ENCODE measurements at places on chromosomes 6 and 20.

- DNase-seq, result peak; percentile 30
Measured at GRCh38 chr20:61295682-61296628, 43.9 kb downstream of the CDH4 start.

GRCh38 chr6:12163149-12163548, 127.0 kb upstream of the EDN1 start:
- DNase-seq, result no peak

DNA sequence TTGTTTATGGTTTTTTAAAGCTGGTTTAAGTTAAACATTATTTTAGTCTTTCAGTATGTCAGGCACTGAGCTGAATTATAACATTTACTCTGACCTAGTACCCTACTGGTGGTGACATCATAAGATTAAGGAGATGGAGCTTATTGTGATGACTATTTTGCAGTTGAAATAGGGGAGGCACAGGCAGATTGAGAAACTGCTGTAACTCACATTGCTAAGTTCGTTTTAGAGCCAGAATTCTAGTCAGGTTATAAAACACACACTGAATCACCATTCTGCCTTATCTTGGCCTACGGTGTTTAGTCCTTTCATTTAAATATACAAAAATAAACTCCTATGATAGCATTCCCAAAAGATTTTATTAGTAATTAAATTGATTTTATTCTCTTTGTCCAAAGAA, 584.1 kb downstream of the TFAP2A start:
- no peak for DNase-seq

DNA sequence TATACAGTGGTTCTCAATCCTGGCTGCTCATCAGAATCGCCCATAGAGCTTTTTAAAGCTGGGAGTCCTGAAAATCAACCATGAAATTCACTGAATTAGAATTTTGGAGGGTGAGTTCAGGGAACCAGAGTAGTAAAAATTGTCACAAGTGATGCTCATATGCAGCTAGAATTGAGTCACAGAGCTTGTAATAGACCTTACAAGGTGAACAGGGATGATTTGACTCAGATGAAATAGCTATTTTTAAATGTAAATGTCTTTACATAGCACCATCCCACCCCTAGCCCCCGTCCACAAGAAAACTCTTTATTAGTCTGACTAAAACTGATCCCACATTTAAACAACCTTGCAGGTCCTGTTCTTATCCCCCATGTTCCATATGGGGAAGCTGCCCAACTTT, 531.7 kb downstream of the LMBRD1 start:
- no peak for DNase-seq

DNA sequence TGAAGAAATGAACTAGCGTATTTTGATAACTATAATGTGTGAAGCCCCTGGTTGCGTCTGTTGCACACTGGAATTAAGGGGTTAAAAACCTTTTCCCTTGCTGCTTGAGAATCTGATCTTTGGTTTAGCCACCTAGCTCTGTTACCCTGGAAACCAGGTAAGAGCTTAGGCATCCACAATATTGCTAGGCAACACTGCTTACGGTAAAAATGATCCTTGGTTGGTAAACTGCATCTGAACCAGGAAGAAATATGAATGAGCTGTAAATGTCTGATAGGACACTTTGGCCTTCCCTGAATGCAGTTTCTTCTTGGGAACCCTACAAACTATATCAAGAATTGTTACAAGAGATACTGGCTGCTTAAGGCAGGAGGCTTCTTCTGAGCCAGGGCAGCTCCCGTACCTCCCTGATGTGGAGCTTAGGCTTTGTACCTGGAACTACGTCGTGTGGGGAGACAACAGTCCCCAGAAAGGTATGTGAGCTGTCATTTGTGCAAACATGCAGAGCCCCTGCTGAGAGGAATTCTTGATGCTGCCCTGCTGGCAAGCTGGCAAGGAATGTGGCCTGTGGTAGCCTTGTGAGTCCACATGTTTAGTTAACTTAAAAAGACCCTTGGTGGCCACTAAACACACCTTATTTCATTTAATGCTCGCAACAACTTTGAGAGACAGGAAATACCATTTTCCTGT, 18.4 kb downstream of the UBE3D start:
- no peak for DNase-seq

- no peak for DNase-seq
Measured at GRCh38 chr6:7134999-7135745, 27.4 kb downstream of the RREB1 start.

DNA sequence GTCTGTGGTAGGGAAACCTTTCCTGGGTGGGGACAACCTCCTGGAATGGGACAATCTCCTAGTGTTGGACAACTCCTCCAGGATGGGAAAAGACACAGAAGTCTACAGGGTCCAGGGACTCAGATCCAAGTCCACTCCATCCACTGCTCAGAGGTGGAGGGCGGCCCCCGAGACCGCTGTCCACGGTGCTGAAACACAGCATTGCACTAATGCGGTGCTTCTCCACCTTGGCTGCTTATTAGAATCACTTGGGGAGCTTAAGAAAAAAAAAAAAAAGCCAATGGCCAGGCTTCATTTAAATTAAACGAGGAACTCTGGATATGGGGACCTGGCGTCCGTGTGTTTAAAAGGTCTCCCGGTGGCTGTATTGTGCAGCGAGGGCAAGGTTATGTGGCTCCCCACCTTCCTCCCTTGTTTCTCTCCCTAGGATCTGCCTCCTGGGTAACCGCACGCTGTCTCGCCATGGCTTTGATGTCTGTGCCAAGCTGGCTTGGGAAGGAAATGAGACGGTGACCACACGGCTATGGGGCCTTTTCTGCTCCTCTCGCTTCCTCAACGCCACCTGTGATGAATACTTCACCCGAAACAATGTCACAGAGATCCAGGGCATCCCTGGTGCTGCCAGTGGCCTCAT, 12.0 kb downstream of the SLC12A5 start:
- DNase-seq, result peak; percentile 34

DNA sequence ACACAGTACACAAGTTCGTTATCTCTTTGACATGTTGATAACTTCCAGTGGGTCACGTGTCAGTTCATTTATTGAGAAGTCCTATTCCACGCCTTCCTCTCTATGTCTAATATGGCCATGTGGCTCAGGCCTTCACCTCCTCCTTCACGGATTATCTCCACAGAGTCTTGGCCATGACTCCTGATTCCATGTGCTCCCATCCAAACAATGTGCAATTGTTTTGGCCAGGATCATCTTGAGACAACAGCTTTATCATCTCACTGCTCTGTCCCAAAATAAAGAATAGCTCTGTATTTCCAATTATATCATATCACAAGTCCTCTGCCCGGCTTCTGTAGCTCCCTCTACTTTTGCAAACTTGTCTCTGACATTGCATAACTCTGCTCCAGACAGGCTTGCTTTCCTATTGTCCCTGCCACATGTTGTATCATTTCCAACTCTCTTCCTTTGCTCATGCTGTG, 11.1 kb upstream of the TXNDC5 start:
- DNase-seq, result no peak

DNA sequence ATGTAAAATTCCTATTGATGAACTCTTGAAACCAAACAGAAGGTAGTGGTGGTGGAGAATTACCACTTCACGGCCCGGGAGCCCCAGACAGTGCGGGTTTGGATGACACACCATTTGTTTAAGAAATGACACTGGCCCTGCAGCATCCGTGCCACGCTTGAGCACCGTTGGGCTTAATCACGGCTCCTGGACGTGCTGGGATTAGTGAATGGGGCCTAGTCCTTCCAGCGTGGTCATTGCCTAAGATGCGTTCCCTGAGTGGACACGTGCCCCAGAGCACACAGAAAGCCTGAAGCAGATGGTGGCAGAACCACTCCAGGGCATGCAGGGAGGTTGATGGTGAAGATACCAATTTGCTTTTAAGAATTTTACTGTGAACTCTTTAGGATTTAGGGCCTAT, 14.5 kb downstream of the STX16 start:
- DNase-seq, result no peak

DNA sequence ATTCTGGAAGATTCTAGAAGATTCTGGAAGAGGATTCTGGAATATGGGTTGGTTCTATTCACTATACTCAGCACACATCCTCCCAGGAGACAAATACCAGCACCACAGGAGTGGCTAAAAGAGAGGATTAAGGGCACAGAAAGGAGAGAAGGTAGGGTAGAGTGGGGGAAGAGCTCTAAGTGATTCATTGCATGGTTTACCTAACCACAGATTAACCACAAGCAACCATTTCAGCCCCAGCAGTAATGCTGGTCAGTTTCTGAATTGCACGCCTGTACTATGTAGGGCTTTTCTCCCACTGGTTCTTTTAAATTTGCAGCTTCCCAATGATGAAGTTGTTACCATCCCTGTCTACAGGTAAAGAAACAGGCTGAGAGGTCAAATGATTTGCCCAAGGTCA, 192.7 kb upstream of the PMEPA1 start:
- peak; percentile 85 for DNase-seq

DNA sequence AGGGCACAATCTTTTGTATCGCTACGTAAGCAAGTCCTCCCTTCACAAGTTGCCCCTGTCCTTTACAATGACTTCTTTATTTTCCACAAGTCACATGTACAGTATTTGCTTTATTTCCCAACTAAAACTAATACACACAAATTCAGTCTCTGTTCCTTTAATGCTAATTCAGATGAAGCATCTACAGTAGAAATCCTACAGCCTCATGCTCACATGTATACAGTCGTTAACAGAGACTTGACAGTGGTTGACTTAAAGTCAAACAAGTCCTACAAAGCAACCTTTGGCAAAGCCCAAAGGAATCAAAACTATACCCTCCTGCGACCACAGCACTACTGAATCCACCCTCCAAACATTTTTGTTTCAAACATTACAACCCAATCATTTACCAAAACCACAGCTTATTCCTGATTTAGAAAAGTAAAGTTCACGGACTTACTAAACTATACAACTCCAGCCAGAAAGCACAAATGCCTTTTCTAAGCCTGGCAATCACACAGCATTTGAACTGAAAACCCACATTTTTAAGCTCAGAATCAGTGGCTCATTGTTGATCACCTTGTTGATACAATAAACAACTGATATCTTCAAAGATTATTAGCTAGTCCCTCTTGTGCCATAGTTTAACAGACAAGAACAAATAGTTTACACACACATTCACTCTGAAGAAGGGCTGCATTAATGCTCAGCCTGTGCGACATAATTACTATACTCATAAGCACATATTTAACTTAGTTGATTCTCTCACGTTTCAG, 70.9 kb upstream of the NHSL1 start:
- DNase-seq, result no peak

DNA sequence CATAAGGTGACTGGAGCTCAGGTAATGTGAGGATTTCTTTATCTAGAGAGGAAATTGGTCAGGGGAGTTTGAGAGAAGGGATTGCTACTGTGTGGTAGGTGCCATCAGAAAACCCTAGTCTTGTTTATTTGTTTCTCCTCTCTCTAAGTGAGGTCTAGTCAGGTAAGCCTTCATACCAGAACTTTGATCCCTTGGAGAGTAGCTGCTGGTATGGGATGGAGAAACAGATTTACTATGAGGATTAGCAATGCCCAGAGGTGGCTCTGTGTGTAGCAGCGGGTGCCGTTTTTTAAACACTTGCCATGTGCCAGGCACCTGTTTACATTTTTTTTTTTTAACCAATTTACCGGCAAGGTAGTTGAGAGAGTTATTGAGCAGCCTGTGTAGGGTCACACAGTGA, 19.5 kb downstream of the CMTR1 start:
- no peak for DNase-seq

DNA sequence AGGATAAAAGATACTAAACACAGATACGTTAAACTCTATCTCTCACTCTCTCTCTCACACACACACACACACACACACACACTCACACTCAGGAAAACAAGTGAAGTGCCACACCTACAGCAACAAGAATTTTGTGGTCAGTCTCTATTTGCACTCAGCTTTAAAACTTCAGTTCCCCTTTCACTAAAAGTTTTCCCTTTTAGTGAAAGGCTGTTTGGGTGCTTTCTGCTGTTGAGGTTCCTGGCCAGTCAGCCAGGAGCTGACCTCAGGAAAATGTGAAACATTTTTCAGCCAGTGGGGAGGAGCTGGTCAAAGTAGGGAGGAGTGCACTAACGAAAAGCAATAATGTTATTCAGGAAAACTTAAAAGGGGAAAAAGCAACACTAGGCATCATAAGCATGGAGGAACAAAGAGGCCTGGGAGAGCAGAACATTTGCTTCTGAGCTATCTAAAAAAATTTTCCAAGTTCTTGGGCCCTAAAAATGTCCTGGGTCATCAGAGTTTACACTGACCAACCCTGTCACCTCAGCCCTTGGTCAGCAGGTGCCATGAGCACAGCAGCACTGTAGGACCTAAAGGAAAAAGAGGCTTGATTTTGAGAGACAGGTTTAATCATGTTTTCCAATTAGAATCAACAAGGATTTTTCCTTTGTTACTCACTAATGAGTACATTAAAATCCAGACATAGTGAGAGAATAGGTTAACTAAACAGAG, 30.7 kb upstream of the NT5E start:
- DNase-seq, result no peak

DNA sequence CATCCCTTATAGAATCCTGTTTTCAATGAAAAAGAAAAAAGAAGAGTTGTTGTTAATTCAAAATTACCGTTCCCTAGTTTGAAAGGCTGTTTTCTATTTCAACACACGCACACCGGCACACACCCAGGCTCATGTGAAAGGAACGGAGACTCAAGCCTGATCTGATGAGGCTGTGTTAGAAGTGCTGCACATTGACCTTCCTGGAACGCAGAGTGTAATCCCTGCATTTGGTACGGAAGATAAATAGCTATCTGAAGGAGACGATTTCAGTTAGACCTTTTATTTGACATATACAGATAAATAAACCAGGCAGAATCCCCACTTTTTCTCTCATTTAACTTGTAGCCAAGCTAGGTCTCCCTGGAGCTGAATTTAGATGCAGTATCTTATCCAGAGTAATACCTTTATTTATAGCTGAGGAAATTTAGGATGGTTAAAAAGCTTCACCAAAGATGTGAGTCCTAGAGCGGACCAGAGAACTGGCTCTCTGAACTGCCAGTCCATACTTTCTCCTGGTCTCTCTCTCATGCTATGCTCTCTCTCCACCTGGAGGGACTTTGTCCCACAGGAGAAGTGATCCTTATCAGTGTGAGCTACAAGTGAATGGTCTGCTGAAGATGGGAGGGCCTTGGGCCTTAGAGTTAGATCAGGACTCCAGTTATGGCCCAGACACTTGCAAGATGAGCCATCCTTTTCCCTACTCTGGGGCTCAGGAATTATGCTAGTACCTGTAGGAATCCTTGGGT, 30.6 kb downstream of the MAP3K4 start:
- DNase-seq, result no peak

- DNase-seq, result no peak
Measured at GRCh38 chr6:33095681-33096080, 19.9 kb downstream of the HLA-DPB1 start.

DNA sequence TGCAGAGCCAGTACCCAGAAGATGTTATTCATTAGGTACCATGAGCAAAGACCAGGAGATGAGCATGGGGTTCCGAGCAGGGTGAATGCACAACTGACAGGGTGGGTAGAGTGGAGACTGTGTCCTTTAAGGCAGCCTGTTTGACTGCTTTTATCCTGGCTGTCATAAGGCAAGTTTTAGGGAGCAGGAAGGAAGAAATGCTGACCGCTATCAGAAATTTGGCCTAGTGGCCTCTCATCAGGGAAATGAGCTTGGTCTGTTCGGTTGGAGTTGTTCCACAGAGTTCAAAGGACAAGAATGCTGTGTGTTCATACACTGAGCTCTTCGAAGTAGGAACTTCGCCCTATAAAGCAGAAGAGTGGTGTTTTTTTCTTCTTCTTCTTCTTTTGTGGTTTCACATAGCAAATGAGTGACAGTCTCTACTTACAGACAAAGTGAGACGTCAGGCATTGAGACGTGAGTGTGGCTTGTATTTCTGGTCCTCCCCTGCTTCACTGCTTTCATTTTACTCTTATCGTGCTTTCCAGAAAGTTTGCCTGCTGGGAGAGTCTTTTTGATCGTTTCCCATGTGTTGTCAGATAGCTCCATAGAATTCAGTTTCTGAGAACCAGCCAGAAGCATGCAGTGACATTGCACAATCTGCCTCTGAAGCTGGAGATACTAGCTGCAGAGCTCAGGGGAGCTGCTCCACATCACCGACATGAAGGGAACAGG, at the start of gene CASS4:
CASS4 (plus strand) TSS at position 502 of the 714 bp plus-strand sequence; CDS start at position 701, 199 bp downstream.
- peak; percentile 48 for DNase-seq

Data from fibroblast of upper back skin (primary cell).